Pulmonary artery endothelial cell (primary cell): ENCODE measurements at places on chromosomes 5 and 9.

DNA sequence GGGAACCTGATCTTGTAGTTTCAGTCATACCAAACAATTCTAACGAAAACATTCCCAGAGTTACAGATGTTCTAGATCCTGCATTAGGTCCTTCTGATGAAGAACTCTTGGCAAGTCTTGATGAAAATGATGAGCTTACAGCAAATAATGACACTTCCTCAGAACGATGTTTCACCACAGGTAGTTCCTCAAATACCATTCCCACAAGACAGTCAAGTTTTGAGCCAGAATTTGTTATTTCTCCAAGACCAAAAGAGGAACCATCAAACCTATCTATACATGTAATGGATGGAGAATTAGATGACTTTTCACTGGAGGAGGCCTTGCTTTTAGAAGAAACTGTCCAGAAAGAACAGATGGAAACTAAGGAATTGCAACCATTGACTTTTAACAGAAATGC, 21.0 kb downstream of the RMI1 start:
- DNase-seq, result no peak

GRCh38 chr5:100904259-100904861, 1.3 kb upstream of the ST8SIA4 start:
- DNase-seq, result no peak

DNA sequence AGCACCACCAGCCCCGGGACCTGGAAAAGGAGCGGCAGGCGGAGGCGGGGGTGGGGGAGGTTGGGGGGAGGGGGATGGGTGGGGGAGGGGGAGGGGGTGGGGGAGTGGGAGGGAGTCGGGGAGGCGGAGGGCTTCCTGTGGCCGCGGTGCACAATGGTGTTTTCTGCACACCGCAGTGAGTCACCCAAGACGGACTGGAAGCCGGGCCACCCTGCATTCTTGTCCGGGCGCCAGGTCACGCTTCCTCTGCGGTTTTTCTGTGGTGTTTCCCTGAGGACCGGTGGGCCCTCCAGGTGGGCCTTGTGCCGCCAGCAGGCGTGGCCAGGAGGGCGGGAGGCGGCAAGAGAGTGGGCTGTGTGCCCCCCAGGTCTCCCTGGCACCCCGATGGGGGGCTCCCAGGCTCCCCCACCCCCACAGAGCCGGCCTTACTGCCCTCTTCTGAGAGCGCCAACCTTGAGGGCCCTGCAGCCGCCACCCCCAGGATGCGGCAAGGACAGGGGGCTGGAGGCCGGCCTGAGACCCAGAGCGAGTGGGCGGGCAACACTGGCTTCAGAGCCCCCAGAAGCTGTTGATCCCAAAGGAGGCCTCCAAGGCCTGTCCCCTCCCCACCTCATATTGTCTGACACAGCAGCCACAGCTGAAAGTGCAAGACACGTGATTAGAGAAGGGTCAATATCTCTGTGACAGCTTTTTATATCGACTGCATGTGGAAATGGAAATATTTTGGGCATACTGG, 11.1 kb downstream of the EXD3 start:
- peak; percentile 89 for DNase-seq

DNA sequence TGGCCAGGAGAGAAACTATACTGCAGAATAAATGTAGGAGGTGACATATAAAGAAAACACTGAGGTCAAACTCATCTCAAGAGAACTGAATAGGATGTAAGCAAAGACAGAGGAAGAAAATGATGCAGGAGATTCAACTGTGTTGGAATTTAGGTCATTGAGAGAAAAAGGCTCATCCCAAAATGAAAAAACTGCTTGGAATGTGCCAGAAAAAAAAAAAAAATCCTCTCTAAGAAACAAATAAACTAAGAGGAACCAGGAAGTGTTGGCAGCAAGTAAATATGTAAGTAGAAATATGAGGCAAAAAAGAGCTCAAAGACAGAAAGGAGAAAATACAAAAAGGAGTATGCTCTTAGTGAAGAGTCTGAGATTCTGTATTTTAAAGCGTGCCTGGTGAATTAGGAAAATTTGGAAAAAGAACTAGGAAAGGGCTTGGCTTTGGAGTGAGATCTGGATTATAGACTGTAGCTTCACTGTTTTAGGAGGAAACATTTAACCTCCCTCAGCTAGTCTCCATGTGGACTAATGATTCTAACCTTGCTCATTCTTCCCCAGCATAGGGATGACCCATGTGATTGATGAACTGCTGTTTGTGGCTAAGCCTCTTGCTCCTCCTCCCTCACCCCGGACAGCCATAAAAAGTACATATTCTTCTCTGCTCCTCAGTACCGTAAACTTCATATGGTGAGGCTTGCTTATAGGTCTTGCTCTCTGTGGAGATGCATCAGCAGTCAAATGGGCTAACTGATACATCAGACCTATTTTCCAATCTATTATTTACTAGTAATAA, 185.6 kb upstream of the POU5F2 start:
- no peak for DNase-seq

DNA sequence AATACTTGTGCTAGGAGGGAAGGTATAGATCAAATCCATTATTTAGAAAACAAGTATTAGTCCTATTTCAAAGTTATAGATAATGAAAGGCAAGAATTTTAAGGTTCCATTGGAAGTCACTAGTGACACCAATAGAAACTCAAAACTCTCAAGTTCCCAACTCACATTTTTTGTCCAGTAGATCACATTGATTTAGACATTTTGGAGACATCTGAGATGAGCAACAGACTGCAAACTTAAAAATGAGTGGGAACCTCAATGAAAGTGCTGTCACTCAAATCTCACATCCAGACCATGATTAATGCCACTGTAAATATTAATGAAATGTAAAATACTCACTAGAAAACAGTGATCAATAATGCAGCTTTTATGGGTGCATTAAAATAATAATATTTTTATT, 405.0 kb downstream of the ENC1 start:
- no peak for DNase-seq

DNA sequence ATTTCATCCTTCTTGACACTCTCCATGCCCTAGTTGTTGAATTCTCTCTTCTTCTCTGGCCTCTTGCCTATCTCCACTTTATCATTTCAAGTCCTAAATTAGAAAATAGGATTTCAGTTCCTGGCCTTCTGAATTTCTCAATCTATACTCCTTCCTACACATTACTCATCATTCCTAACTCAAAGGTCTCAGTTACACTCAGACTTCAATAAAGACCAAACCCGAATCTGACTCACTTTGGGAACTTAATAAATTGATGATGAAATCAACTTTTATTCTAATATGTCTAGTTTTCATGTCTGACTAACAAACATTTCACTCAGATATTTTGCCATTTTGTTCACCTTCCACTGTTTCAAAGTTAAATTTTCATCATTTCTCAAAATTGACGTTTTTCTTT, 113.6 kb upstream of the TSLP start:
- DNase-seq, result no peak

- no peak for DNase-seq
Measured at GRCh38 chr9:98378206-98378780, 122.8 kb upstream of the TBC1D2 start.
